Kidney epithelial cell (primary cell): ENCODE measurements at places on chromosomes 5 and 9. TPM values are rescaled to one million over a fixed set of nuclear protein-coding genes. Genes with fewer than 3 reads are reported as not detected.

TUSC1 gene
- 13.7 and 22.0 TPM in 2 replicates for total RNA-seq

MED27 gene
- total RNA-seq: 27.7 and 34.5 TPM in 2 replicates

PLCXD3 gene
- total RNA-seq: 0.48 and 0.84 TPM in 2 replicates

MEF2C gene
- 1.9 and 4.8 TPM in 2 replicates for total RNA-seq

SOHLH1 gene
- total RNA-seq: not detected in 2 replicates

FGF10 gene
- 0.08 TPM in 1 of 2 replicates, not detected in the other for total RNA-seq

SLC44A1 gene
- total RNA-seq: 16.5 and 17.7 TPM in 2 replicates

SLC36A2 gene
- total RNA-seq: not detected in 2 replicates

ADAMTS12 gene
- total RNA-seq: 3.4 and 4.1 TPM in 2 replicates

FBP1 gene
- total RNA-seq: 2.5 and 5.6 TPM in 2 replicates

GPR150 gene
- 0.25 TPM in 1 of 2 replicates, not detected in the other for total RNA-seq

PCDHGA3 gene
- total RNA-seq: 2.4 and 2.6 TPM in 2 replicates

FREM1 gene
- total RNA-seq: 0.75 and 1.0 TPM in 2 replicates

GRCh38 chr9:69933445-69933844 lies 110.2 kb upstream of the MAMDC2 start:
- no peak for DNase-seq

GRCh38 chr5:172683645-172684471 lies 42.8 kb downstream of the NEURL1B start:
- no peak for DNase-seq

GRCh38 chr5:171316258-171317121 lies 7.4 kb downstream of the TLX3 start:
- no peak for DNase-seq

DNA sequence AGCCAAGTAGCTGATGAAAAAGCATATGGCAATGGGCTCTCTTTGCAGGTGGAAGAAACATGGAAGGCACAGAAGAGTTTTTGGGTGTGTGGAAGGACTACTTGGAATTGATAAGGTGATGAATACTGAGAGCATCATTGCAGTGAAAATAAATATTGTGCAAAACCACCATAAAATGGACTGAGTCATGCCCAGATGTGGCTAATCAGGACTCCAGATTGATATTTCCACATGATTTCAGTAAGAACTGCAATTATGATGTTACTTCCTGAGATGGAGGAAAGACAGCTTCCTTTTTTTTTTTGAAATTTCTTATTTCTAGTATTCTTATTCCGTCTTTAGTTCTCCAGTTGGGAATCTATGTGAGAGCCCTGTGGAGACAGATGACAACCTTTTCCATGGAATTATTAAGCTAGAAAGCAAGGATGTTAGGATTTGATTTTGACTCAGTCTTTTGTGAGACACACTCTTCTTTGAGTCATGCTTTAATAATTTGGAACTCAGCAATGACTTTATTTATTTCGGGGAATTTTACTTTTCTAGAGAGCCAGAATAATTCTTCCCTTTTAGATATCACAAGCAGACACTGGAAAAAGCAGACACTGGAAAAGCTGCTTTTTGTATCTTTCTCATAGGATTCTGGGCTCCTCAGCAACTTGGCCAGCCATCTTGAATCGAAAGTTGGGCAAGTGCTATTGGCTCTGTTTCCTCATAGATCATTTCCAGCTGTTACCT lies 94.2 kb upstream of the VCAN start:
- no peak for DNase-seq

GRCh38 chr9:113564498-113565237 lies 101.1 kb downstream of the RGS3 start:
- no peak for DNase-seq

DNA sequence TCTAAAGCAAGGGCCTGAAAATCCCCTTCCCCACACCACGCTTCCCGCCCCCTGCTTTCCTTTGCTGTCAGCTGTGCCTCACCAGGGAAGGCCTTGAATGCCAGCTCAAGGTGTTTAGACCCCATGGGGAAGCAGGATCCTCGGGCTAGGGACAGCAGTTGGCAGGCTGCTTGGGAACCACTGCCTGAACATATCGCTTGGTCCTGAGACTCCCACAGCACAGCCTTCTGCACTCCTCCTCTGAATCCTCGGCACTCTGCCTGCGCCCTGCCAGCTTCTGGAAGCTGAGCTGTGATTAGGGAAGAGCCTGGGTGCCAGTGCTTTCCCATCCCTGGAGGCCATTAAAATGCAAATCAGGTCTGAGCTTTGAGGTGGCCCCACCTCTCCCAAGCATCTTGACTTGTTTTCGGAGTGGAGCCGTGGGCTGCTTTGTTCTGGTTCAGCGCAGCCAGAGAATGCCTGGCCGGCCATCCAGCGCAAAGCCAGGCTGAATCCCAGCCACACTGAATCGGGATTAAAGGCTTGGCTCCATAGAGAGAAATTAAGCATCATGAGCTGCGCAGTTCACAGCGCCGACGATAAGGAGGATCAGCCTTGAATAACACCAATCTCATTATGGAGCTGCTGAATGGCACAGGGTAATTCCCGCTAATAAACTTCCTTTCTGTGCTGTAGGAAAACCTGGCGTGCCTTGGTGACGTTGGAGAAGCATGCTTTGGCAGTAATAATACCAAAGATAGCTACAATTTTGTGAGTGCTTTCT lies 40.0 kb downstream of the AMBP start:
- peak; percentile 35 for DNase-seq

DNA sequence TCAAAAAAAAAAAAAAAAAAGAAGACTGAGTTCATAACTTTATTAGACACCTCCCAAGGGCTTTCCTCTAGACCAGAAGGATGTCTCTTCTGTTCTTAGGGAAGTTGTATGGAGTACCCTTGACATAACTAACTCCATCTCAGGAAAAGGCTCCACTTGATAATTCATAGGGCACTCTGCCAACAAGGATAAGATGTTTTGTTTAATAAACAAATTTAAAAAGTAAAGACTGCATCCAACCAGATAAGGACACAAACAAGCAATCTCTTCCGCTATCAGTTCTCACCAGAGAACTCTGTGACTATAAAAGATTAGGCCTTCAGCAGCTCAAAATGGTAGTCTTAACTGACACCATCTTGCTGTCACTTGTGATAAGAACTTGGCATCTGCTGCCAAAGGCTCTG lies 65.8 kb downstream of the SFXN1 start:
- no peak for DNase-seq

DNA sequence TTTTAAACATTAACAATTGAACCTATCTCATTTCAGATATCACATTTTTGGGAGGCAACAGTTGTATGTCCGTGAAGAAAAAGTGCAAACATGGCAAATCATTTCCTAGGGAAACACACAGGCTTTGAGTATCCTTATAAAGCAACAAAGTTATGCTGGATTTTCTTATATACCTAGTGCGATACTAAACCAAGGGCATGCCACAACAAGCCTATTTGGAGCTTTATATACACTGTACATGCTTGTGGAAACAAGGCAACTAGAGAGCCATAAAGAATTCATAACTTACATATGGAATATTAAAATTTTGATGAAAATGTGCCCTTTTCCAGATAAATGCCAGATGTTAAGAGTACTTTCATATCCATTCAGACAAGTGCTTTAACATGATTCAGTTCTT lies 191.4 kb downstream of the DCP2 start:
- no peak for DNase-seq

- no peak for DNase-seq
Observed at GRCh38 chr5:124865066-124865465, 118.6 kb upstream of the ZNF608 start.

- no peak for DNase-seq
Observed at GRCh38 chr9:71783120-71783523, 14.8 kb upstream of the CEMIP2 start.

GRCh38 chr9:106875529-106875928 lies 12.6 kb downstream of the ZNF462 start:
- DNase-seq: no peak

DNA sequence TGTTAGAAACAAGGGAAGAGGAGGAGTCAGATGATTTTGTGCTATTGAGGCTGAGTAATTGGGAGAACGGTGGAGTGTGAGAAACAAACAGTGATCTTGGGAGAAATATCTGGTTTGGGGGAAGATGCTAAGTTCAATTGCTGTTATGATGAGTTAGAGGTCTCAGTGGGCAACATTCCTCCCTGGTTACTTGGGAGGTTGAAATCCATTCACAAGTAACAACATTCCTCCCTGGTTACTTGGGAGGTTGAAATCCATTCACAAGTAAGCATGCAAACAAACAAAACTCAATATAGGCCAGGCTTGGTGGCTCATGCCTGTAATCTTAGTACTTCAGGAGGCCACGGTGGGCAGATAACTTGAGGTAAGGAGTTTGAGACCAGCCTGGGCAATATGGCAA lies 38.7 kb downstream of the AGXT2 start:
- DNase-seq: no peak

DNA sequence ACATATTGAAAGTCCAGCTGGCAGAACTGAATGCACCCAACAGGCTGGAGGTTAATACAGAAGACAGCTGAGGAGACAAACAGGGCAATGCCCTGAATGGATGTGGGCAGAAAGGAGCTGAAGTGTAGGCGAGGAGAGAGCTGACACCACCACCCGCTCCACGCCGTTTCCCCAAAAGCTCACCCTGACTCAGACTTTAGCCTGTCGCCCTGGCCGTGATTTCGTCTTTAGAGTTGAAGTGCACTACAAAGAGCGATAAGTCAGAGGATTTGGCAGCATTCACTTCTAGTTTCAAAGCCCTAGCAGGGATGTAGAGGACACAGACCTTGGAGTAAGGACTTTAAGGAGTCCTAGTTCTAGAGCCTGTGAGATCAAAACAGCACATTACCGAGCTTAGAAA lies 2.2 kb upstream of the ERAP1 start:
- DNase-seq: no peak

- DNase-seq: no peak
Observed at GRCh38 chr5:141692533-141692888, 10.5 kb upstream of the ARAP3 start.
